ENCODE measurements at places on chromosomes 7 and 10.

GRCh38 chr10:11026773-11027172, 9.1 kb downstream of the CELF2 start:
- no peak overlapping the region for H3K4me3 ChIP-seq
- no peak overlapping the region for H3K27ac ChIP-seq
- no peak for DNase-seq
- H3K4me1 ChIP-seq, result no peaks in the 10 kb centered on the region

- no peaks in the 10 kb centered on the region for H3K4me1 ChIP-seq
- no peak overlapping the region for H3K4me3 ChIP-seq
- DNase-seq, result no peak
- no peaks in the 10 kb centered on the region for H3K36me3 ChIP-seq
- H3K27ac ChIP-seq, result peak overlapping the region; percentile 45
- H3K27me3 ChIP-seq, result no peaks in the 10 kb centered on the region
Observed at GRCh38 chr7:28509251-28510025, 97.1 kb downstream of the CREB5 start.

- H3K36me3 ChIP-seq, result no peaks in the 10 kb centered on the region
- DNase-seq, result peak; percentile 80
- peaks cover 99% of the 10 kb centered on the region for H3K27me3 ChIP-seq
Observed at GRCh38 chr7:20783700-20784387, 2.8 kb downstream of the SP8 start.

- peaks cover 19% of the 10 kb centered on the region for H3K27me3 ChIP-seq
- no peak overlapping the region for H3K27ac ChIP-seq
- DNase-seq, result peak; percentile 80
- H3K4me3 ChIP-seq, result peak overlapping the region; percentile 21
- peaks cover 21% of the 10 kb centered on the region for H3K4me1 ChIP-seq
Observed at GRCh38 chr10:42866115-42866995, 83.8 kb downstream of the BMS1 start.
